ENCODE measurements at places on chromosomes 1 and 21.
A peak's percentile ranks its signal among the peaks of the same experiment; 100 is the strongest.

GRCh38 chr1:152514715-152515433, 592 bp downstream of the CRCT1 start:
- DNase-seq, result no peak

DNA sequence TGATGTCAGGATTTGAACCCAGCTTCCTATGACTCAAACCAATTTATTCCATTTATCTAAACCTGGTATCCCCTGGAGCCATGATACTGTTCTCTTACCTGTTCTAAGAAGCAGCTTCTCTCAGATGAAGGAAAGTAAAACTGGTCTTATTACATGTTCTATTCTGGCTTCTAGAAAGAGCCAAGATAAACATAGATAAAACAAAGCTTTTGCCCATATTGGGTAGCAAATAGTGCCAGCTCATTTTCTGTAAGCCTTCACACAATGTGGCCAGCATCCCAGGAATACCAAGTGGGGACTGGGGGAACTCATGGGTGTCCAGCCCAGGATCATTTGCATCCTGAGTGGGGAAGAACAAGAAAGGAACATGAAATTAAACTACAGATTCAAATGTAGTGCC, 53.5 kb upstream of the EPHA8 start:
- DNase-seq, result no peak

- DNase-seq, result no peak
These were observed 1.5 kb upstream of the KRTAP10-6 start for GRCh38 chr21:44593598-44594405.

- DNase-seq, result no peak
These were observed 28.0 kb upstream of the ATP1A1 start for GRCh38 chr1:116345011-116345410.

DNA sequence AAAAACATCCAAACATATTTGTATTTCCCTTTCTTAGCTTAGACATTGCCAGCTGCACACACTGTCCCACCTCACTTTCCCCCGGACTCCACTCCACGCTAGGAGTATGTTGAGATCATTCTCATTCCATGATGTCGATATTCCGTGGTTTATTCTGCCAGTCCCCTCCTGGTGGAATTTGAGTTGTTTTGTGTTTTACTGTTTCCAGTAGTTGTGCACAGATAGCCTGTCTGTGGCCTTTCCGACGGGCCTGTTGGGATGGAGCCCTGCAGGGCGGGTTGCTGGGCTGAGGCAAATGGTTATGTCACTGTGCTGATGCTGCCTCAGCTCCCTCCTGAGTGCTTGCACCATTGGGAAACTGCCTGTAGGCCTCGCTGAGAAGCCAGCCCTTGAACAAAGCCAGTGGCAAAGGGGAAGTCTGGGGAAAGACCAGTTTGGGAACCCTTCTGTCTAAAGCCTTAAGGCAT, 12.8 kb downstream of the TRAPPC10 start:
- DNase-seq, result no peak

DNA sequence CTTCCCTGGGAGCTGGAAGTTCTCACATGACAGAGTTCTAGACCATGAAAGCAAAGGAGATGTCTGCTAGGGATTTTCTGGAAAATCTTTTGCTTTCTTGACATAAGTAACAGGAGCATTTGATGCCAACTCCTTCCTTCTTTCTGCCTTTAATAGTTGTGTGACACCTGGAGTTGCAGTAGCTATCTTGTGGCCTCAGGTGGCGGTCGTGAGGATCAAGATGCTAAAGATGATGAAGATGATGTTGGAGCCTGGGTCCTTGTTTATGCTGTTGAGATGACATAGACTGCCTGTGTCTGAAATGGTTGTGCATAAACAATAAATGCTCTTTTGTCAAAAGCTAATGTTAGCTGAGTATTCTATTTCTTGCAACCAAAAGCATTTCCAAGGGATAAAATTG, 32.7 kb upstream of the KIRREL1 start:
- no peak for DNase-seq

- DNase-seq, result no peak
These were observed 30.4 kb upstream of the ZFYVE9 start for GRCh38 chr1:52111492-52111891.

DNA sequence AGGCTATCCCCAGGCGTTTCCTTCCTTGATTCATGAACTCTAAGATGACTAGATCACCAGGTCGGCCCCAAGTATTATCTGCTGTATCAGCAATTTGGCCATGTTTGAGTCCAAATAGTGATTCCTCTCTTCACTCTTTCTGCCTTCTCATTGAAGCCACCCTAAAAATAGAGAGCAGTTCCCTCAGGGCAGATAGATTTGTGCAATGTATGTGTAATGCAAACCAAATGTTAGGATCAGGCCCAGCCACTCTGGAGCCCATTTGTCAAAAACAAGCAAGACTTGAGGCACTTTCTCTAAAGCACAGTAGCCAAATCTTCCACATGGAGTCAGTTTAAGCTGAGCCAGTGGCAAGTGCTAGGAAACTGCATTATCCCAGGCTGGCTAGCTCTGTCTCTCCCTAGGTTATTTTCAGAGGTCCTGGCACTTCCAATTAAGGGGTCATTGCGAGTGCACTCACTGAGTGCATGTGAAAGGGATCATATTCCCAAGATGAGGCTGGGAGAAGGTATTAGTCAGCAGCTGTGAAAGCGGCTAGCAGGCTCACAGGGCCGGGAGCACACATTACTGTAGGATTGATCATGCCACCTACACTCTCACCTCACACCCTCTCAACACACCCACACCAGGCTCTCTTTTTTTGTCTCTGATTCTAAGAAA, 97.9 kb upstream of the RAB3GAP2 start:
- peak; percentile 92 for DNase-seq

GRCh38 chr1:201274616-201275252, 8.6 kb upstream of the PKP1 start:
- DNase-seq, result no peak

- no peak for DNase-seq
These were observed 73.7 kb downstream of the LAMC1 start for GRCh38 chr1:183096894-183097293.

DNA sequence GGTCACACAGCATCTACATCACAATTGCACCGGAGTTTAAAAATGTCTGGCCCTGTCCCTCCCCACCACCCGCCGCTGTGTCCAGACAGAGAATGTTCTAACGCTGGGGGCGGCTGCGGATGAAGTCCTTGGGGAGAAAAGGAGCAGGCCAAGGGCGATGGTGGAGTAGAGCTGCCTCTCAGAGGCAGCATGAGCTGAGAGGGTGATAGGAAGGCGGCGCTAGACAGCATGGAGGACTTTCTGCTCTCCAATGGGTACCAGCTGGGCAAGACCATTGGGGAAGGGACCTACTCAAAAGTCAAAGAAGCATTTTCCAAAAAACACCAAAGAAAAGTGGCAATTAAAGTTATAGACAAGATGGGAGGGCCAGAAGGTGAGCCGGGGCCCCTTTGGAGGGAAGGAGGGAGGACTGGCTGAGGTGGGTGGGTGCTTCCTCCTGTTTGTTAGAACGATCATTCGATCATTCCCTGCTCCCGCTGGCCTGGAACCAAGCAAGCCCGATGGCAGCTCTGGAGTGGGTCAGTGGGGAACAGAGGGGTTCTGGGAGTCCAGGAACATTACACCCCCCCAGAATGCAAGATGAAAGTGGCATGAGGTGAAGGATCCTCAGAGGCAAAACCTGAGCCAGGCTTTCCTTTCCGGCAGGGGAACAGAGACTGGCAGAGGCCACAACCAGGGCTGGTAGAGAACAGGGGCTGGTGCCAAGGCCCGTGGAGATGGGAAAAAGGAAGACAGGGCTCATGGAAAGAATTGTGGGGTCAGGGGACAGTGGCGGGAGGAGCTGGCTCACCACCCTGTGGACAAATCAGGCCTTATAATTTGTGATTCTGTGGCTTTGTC, at the start of the genes FAM229A and TSSK3:
Gene FAM229A (minus strand): TSS at position 12 of the 840 bp plus-strand sequence. CDS start 394 bp downstream, outside the sequence.
Gene TSSK3 (plus strand): TSS at position 66 of the 840 bp plus-strand sequence. CDS start 163 bp downstream, at position 229.
- DNase-seq, result no peak

- DNase-seq, result peak; percentile 74
These were observed 292.1 kb upstream of the VAMP3 start for GRCh38 chr1:7478809-7479499.

DNA sequence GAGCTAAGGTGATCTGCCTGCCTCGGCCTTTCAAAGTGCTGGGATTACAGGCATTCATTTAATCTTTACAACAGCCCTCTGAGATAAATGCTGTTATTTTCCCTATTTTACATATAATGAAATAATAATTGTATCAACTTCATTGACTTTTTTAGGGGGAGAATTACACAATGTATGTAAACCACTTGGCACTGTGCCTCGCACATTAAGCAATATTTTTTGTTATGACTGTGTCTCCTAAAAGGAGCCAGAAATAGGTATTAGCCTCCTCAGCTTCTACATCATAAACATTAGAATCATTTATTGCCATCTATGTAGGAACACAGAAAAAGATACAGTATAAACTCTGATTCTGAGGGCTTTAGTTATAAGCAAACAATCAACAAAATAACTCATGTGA, 1.1 kb upstream of the DNAJC28 start:
- DNase-seq, result no peak

GRCh38 chr21:38249256-38249655, 7.5 kb upstream of the KCNJ15 start:
- DNase-seq, result no peak

GRCh38 chr21:26686278-26686677, 113.2 kb upstream of the CYYR1 start:
- peak; percentile 3 for DNase-seq

GRCh38 chr1:245546875-245547274, 392.1 kb downstream of the KIF26B start:
- DNase-seq, result no peak

DNA sequence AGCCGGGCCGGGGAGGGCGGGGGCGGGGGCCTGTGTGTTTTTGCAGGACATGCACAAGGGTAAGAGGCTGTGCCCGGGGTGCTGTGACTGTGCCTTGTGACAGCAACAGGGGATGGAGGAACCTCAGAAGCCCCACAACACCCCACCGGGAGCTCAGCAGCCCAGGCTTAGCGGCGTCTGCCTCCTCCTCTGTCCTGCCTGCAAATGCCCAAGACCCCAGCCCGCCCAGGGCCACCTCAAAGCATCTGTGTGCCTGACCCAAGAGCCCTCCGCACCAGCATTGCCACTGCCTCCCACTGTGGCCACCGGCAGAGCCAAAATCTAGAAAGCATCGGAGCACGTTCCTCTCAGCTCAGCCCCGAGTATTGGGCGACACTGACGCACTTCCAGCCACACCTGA, 2.7 kb upstream of the ACTRT2 start:
- DNase-seq, result no peak

- DNase-seq, result no peak
These were observed 108.2 kb downstream of the UCHL5 start for GRCh38 chr1:192950926-192951325.

DNA sequence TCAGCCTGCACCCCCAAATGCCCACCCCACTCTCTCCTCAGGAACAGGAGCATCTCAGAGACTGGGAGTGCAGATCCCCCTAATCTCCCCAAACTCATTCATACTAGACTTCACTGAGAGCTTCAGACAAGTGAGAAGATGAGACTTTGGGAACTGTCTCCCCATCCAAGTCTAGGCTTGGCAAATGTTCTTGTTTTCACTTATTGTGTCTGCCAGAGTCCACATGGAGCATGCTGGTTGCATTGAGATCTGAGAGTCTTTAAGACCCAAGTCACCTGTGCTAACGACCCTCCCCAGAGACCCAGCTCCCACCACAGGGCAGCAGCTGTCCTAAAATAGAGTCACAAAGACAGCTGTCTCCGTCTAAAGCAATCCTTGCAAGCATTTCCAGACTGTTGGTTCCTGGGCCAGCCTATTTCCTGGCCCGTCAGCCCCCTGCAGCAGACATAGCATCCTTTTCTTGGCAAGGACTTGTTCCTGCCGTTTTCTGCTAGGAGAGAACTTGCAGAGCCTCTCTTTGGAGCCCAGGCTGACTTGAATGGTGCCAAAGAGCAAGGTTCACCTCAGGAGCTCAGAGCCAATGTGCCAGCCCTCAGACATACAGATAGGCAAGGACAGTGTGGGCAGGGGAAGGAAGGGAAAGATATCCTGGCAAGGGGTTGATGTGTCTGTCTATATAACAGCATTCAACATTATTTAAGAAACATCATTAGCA, 1.9 kb upstream of the CNTN2 start:
- no peak for DNase-seq

DNA sequence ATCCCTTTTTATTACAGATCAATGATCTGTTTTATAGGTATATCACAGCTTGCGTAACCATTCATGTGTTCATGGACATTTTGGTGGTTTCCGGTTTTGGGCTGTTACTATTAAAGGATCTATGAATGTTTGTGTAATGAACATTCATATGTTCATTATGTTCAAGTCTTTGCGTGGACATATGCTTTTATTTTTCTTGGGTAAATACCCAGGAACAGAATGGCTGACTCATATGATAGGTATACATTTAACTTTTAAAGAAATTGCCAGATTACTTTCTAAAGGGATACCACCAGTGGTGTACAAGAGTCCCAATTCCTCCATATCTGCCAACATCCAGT, 73.7 kb downstream of the SPATA46 start:
- DNase-seq, result peak; percentile 48

DNA sequence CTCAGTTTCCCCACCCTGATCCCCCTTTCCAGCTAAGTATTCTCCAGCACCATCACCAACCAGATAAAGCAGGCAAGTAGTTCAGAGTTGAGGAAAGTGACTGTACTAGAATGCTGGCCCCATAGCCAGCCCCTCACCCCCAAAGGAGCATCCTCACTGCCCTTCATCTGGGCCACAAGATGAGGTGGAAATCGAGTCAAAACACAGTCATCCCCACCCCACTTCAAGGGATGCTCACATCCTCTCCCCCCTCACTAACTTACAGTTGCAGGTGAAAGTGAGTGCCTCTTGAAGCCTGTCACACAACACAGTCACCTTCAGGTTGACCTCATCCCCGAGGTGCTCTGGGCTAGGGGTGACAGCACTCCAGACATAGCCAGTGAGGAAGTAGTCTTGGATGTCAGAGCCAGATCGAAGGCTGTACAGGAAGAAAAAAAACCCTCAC, 30.4 kb downstream of the PIK3C2B start:
- no peak for DNase-seq

- DNase-seq, result peak; percentile 36
These were observed 25.7 kb downstream of the CTH start for GRCh38 chr1:70436622-70437251.

DNA sequence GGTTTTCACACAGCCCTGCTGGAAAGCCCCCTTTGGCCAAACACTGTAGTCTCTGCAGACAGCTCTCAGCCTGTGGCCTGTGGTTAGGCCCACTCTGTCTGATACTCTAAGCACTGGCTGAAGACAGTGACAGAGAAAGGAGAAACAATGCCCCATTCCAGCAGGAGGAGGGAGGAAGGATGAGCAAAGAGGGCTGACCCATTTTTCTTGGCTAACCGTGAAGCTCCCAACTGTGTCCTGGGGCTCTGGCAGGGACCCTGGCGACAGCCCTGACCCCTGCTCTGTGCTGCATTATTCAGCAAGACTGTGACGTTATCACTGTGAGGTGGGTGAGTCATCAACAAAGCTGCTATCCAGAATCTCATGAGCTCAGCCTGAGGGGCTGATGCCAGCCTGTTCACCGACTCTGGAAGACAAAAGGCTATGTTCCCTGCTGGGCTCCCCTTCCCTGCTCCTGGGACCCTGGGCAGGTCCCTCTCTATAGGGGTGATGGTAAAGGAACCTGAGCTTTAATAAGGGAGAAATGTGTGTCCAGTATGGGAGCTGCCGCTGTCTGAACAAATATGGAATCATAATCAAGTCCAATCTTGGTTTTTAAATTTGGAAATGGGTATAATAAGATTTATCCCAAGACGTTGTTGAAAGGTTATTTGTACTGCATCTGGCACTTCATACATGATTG, 107.0 kb downstream of the RHOU start:
- DNase-seq, result peak; percentile 41

All from HFFc6 (cell line).